Right ventricle myocardium superior (tissue), 1 donor: ENCODE measurements at places on chromosomes 1 and 21. TPM values are rescaled to one million over a fixed set of nuclear protein-coding genes. Genes with fewer than 3 reads are reported as not detected.

DNA sequence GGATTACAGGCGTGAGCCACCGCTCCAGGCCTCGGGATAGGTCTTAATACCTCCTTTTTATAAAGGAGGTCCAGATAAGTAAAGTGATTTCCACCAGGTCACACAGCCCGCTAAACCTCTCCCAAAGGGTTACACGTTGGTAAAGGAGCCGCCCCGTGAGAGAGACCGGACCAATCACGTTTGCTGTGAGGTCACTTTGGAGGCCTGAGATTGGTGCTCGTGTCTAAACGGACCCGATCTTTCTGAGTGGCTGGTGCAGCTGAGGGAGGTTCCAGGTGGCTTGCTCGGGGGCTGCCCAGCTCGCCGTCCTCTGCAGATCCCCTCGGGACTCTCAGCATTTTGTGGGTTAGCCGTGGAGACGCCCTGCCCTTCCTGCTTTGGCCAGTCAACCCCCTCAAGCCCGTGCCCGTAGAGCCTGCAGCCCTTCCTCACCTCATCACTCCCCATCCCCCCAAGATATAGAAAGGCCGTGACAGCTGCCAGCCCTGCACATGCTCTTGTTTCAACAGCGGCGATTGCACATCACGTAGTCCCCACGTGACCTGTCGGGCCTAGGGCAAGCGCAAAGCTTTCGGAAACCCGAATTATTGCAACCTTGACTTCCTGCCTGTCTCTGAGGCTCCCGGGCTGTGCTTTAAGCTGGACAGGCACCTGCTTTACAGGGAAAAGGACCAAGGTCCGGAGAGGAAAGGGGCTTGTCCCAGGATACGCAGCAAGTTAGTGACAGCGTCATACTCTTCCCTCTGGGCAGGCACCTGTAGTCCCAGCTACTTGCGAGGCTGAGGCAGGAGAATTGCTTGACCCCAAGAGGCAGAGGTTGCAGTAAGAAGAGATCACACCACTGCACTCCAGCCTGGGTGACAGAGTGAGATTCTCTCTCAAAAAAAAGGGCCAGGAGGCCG is 5.0 kb upstream of the COA7 start:
- DNase-seq = peak; percentile 92

- DNase-seq = no peak
Observed at GRCh38 chr21:38669186-38669585, 136.5 kb upstream of the ETS2 start.

The C1QC gene
- 110 TPM for total RNA-seq

The COA7 gene
- 18.6 TPM for total RNA-seq

The OR2T8 gene
- total RNA-seq = not detected

DNA sequence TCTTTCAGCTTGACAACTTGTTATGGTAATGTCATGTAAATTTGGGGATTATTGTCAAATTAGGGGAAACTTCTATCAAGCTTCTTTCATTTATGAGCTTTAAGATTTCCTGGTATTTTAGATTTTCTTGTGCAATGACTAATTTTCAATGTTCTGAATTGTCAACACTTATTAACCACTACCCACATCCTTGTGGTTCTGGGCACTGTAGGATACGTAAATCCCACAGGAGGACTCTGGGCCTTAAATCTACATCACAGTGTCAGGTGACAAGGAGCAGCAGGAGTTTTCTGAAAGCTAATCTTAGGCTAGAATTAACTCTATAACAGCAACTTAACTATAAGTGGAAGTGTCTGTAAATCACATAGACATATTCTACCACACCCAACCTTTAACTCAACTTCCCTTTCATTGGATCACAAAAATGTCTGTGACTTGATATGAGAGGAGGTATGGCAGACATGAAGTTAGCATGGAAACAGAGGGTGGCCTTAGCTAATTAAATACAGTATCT is 397.7 kb downstream of the HLX start:
- no peak for DNase-seq

The LCE2B gene
- total RNA-seq = not detected

The SPATA17 gene
- total RNA-seq = 1.4 TPM
